ENCODE measurements at places on chromosomes 1 and 21.

GRCh38 chr1:180382326-180383115 is 119.9 kb downstream of the ACBD6 start:
- DNase-seq = no peak

GRCh38 chr1:177278626-177279390 is 108.0 kb downstream of the BRINP2 start:
- DNase-seq = peak; percentile 53

GRCh38 chr1:57198912-57199311 is 224.9 kb downstream of the DAB1 start:
- no peak for DNase-seq

DNA sequence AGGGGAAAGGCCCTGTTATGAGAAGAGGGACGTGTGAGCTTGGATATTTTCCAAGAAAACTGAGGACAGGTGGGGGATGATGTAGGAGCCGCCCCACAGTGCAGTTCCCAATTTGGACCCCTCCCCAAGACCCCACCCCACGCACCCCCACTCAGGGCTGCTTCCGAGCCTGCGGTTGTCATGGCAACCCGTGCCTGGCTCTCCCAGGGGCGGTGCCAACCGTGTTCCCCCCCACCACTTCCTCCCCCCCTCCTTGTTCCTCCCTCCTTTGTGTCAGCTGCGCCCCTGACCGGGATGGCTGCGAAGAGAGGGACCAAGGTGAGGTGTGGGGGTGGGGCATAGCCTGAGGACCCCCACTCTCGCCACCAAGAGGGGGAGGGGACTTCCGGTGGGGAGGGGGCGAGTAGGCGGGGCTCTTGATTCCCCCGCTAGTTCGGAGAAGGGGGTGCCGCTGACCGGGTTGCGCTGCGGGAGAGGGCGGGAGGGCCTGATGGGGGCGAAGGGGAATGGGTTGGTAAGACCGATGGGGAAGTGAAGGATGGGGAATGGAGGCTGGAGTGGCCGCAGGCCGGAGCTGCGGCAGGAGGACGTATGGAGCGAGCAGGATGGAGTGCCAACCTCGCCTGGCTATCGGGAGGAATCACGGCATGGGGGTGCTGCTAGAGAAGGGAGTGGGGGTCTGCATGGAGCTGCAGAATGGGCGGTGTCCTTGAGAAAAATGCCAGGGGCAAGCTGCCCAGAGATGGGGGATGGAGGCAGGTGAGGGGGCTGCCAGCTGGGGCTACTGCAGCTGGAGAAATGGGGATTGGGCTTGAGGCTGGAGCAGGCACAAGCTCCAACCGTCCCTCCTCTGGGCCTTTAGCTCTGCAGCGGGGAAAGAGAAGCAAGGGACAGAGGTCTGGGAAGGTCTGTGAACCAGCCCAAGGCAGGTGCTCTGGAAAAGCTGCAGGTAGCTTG is 953 bp downstream of the TRIM46 start:
- DNase-seq = no peak

DNA sequence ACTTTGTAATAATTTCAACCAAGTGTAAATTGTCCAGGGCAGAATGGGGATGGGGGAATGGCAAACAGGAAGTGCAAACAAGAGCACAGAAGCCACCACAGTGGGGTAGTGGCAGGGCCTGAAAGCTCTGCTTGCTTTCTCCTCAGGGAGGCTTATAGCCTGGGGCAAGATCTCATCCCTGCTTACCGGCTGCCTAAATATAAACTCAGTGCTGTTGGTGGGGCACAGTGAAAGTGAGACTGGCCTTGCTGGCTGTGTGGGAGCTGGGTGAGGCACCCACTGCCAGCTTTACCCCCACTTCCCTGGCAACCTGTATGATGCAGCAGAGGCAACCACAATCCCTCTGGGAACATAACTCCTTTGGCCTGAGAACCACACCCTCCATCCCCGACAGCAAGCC is 15.2 kb downstream of the STYXL2 start:
- no peak for DNase-seq

DNA sequence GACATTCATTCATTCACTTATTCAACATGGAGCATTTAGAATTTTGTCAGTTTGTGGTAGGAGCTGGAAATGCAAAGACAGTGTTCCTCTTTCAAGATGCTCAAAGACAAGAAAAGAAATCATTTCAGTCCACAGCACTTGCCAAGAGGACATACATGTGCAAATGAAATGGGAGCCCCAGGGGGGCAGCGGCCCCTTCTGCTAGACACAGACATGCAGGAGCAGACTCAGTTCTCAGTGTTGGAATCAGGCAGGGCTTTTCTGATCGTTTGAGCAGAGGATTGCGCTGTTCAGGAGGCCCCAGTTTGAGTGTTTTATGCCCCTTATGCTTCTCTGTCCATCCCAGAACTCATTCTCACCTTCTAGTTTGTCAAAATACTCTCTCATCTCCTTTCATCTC is 35.6 kb upstream of the VASH2 start:
- DNase-seq = no peak

- no peak for DNase-seq
These were observed 14.5 kb downstream of the RGS4 start for GRCh38 chr1:163083690-163084089.

- no peak for DNase-seq
These were observed 24.6 kb downstream of the MAPKAPK2 start for GRCh38 chr1:206709322-206709721.

- no peak for DNase-seq
These were observed 21.5 kb downstream of the NFYC start for GRCh38 chr1:40712997-40713396.

DNA sequence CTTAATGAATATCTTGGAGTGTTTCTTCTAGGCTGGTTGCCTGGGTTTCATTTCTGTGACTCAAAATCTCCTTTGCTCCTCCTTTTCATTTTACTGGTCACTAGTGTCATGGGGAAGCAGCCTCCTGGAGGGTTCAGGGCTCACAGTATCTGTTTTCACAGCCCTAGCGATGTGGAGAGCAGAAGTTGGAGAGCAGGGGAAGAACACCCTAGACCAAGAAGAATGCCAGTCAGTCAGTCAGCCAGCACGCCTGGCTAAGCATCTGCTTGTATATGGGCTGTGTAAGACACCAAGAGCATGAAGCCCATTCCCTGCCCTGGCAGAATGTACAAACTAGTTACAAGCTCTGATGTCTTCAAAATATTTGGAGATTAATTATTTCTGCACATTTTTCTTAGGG is 7.9 kb downstream of the RXRG start:
- DNase-seq = no peak

- peak; percentile 82 for DNase-seq
These were observed 48.4 kb downstream of the NEK7 start for GRCh38 chr1:198205016-198205684.

DNA sequence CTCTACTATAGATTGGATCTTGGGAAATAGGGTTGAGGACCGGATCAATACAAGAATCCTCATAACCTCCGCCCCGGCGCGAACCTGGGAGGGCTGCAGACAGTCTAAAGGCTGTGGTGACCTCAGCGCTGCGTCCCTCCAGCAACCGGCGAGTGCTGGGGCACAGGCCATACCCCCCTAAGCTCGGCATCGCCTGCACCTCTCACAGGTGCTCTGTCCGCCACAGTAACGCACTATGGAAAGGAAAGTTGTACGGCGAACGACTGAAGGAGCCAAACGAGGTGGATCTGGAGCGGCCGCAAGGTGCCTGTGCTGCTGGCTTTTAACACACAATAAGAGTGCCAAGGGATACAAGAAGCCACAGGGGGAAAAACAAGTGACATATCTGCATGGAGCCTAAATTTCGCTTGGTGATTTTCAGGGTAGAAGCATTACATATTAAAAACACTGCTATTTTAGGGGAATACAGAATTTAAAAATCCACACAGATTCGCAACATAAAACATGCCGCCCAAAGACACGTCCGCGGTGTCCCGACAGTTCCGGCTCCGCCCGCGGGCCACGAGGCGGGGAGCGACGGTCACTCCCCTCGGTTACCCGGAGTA is 1.4 kb upstream of the RBM15 start:
- peak; percentile 58 for DNase-seq

GRCh38 chr1:101112051-101112780 is 86.6 kb upstream of the DPH5 start:
- DNase-seq = no peak

DNA sequence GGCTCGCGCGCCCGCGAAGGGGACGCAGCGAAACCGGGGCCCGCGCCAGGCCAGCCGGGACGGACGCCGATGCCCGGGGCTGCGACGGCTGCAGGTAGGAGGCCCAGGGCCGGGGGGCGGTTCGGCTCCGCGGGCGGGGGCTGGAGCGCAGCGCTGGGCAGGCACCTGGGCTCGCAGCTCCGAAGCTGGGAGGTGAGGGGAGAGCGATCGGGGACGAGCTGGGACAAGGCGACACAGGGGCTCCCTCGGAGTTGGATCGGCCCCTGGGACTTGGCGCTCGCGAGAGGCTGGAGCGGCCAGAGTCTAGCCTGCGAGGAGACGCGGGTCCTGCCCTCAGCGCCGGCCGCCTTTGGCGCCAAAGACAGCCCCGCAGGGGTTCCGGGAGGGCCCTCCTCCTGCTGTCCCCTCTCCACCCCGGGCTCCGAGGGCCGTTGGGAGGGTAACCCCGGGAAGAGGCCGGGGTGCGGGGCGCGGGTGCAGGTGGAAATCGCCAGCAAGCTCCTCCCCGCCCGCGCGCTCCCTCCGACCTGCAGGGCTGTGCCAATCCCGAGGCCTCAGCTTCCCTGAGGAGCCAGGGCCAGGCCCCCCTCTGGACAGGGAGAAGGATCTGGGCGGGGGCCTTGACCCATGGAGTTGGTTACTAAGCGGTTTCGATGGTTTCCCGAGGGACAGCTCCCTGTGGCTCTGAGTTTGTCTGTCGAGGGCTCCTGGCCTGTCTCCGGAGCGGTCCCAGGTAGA is 401 bp downstream of the TP73 start:
- peak; percentile 23 for DNase-seq

DNA sequence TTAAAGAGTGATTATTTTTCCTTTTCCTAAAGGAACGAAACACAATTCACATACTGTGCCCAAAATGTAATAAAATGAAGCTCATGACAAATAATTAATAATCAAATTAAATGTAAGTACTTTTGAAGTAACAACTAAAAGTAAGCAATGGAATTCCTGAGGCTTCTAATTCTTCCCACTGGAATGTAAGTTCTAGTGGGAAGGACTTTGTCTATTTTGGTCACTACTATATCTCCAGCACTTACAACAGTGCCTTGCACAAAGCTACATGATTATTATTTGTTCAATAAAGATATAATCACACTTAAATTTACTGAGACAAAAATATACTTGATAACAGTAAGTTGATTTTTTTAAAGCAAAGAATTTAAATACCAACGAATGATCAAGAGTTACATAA is 128.8 kb downstream of the COQ8A start:
- DNase-seq = no peak

GRCh38 chr1:222229672-222230312 is 318.1 kb downstream of the HHIPL2 start:
- DNase-seq = no peak

DNA sequence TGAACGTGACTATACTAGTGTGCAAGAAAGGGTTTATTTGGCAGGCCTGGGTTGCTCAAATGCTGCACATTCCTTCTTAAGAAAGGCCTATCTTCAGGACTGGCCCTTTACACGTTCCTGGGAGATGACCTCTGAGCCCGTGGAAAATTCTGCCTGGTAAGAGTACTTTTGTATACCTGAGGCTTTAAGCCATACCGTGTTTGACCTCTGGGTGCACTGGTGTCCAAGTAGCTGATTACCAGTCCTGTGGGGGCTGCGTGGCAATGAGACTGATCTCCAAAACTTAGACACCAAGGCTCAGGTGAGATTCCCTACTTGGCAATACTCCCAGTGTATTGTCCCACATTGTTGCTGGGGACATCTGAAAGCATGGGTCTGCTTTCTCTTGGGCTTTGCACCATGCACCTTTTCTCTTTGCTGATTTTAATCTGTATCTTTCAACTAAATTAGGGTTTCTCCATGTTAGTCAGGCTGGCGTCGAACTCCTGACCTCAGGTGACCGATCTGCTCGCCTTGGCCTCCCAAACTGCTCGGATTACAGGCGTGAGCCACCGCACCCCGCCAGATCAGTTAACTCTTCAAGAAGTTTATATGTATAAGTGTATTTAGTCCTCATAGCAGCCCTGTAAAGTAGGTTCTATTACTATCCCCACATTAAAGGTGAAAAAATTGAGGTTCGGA is 44.5 kb downstream of the TRIM33 start:
- DNase-seq = no peak

DNA sequence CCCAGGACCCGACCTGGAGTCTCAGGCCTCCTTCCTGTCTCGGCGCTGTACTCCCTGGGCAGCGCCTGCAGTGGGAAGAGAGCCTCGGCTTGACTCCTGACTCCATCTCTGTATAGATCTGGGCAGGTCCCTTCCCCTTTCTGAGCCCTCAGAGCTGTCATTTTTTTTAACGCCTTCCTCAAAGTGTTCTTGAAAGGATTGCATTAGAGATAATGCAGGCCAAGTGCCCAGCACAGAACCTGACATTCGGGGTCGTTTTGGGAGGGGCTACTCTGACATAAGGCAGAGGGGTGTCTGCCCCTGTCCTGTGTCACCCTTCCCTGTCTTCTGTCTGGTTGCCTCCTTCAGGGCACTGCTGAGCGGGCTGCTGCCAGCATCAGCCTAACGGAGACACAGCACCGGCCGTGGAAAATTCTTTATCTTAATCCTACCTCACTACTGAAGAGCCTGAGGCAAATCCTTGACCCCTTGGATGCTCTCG is 271.6 kb downstream of the TRABD2B start:
- DNase-seq = no peak

DNA sequence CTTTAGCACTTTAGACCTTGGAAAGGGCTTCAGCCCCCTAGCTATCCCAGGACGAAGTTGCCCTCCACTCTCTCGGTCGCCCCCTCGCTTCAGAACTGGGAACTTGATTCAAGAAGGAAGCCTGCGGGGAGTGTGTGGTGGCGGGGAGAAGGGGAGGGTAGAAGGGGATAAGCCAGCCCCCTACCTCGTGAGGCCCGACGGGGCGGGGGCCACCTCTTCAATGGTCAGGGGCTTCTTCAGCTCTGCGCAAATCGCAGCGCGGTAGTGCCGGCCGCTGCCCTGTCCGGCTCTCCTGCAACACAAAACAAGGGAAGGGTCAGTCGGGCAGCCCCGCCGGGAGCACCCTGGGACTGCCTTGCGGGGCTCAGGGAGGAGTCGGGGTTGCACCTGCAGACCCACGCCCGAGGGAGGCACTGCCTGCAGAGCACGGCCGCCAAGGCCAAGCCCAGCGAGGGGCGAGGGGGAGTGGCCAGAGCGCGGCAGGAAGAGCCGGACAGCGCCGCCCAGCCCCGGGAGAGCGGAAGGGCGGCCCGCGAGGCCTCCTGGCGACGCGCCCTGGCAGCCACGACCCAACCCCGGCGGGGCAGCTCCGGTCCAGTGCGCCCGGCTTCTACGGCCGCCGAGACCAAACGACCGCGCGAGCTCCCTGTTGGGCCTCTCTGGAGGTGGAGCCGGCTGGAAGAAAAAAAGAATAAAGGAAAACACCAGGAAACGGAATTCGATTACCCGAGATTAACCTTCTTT is 56.2 kb upstream of the RASAL2 start:
- peak; percentile 89 for DNase-seq

DNA sequence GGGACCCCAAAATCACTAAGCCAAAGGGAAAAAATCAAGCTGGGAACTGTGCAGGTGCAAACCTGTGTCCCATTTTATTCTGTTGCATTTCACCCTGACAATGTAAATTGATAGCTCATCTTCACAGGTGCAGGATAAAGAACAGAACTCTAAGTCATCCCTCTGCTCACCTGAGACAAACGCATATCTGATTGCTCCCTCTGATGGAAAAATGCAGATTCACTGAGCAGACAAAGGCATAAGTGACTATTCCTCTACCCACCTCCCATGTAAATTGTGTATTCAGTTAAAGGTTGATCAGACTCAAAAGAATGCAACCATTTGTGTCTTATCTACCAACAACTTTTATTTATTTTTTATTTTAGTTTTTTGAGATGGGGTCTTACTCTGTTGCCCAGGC is 644.2 kb downstream of the PTPRU start:
- no peak for DNase-seq

Data from MG63 (cell line).